ENCODE measurements at places on chromosomes 7 and 10.

- no peak for DNase-seq
These were observed 37.7 kb upstream of the IKZF1 start for GRCh38 chr7:50266635-50267386.

- no peak for DNase-seq
These were observed 63.0 kb downstream of the PIP4K2A start for GRCh38 chr10:22651276-22651980.

DNA sequence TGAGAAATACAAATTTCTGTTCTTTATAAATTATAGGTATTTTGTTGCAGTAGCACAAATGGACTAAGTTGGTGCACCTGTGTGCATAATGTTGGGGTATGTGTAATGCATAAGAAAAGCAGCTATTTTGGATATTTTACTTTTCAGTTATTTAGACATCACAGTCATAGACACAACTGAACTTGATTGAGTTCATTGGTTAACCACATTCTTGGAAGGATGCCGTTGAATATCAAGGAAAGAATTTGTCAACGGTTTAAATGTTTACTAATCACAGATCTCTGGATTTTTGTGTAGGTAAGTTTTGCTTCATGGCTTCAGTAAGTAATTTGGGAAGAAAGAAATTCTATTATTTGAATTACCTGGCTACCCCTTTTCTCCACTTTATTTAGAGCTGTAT lies 4.1 kb downstream of the OTUD1 start:
- no peak for DNase-seq

GRCh38 chr7:5382281-5382892 lies 41.2 kb downstream of the TNRC18 start:
- peak; percentile 68 for DNase-seq

DNA sequence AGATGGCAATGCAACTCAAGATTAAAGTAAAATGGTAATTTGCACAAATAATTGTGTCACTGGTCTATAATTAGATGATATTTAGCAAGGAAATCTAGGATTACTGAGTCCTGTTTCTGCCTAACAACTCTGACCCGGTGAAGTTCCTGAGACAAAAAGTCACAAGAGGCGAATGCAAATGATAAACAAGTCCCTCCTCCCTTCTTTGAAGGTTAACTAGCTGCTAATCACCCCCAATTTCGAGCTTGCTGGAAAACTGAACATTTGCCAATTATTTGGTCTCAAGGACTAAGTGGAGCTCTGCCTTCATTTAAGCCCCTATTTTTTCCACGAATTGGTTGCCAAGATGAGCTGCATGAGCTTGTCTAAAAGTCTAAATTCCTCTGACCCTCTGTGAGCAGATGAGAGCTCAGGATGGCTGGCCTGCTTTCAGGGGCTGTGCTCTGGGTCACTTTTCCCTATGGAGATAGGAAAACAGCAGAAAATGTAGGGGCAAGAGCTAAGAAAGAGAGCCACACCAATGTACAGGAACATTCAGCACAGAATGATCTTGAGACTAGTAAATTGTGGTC lies 127.3 kb downstream of the MBL2 start:
- no peak for DNase-seq

- DNase-seq, result no peak
These were observed 41.4 kb downstream of the LRRC20 start for GRCh38 chr10:70341016-70341415.

- no peak for DNase-seq
These were observed 990.3 kb upstream of the ZNF722 start for GRCh38 chr7:63008366-63008765.

DNA sequence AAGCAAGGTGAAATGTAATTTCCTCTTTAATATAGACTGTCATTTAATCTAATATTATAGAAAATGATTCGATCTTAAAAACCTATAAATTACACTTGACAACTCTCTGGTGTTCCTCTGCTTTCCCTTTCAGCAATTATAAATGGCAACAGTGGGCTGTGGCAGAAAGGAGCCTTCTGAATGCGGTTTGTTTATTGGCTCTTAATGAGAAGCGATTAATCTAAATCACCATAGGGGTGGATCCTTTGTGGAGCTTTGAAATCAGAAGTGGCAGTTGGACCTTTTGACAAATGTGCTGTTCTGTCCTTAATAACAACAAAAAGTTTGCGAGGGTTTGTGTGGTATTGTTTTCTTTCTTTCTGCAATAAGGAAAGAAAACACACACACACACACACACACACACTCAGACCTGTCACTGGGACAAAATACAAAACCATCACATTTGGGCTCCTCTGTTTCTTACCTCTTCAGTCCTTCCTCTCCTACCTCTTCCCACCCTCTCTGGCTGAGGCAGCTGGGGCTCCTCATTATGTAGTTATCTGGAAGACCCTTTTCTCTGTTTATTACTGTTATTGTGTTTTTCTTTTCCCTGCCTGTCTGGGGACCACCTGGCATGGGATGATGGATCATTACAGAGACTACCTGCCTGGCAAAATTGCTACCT lies 316.2 kb downstream of the SORCS3 start:
- DNase-seq, result no peak

DNA sequence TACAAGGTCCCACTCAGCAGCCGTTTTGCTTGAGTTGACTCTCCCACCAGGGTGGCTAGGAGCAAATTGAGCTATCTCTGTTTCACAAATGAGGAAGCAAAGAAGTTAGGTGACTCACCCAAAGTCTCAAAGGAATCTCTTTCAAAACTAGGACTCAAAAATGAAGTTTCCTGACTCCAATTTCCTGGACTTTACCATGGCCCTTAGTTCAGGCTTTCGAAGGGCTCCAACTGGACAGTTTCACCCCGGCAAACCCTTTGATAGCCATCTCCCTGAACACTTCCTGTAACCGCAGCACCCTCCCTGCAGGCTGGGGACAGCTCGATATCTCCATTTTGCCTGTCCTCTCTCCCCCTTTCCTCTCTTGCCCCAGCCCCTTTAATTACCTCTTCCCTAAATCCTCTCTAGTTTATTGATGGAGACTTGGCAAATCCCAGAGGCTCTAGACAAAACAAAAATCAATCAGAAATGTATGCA lies 4.7 kb upstream of the AFAP1L2 start:
- no peak for DNase-seq

GRCh38 chr7:139691253-139691781 lies 86.5 kb downstream of the HIPK2 start:
- DNase-seq, result no peak

DNA sequence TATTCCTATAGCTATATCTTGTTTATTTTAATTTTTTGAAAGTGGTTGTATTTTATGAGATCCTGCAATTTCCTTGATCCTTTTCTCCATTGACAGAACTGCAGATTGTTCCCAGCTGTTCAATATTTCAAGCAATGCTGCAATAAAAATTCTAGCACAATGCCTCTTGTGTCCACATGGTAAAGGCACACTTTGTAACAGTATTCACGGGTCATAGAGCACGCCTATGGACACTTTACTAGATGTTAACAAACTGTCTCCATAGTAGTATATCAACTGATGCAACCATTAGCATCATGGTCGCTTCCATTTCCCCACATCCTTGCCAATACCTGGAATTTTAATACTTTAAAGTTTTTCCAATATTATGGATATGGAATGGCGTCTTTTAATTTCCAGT lies 123.9 kb upstream of the FZD8 start:
- DNase-seq, result no peak

DNA sequence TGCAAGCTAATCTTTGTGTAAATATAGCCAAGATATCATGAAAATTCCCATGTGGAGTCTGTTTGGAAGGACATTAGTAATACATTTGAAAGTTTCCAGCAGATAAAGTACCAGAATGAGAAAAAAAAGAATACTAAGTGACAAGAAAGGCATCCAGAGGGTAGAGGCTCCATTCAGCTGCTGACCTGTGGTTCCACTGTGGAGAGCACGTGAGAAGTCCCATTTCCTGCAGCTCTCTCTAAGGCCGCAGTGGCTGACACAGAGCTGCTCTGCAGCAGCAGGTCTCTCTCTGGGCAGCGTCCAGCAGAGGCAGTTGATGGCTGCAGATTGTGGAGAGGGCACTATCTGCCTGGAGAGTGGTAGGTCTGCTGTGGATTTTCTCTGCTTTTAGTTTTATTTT lies 100.1 kb upstream of the TMEM72 start:
- no peak for DNase-seq

- no peak for DNase-seq
These were observed 158.0 kb upstream of the RHEB start for GRCh38 chr7:151677581-151678226.

DNA sequence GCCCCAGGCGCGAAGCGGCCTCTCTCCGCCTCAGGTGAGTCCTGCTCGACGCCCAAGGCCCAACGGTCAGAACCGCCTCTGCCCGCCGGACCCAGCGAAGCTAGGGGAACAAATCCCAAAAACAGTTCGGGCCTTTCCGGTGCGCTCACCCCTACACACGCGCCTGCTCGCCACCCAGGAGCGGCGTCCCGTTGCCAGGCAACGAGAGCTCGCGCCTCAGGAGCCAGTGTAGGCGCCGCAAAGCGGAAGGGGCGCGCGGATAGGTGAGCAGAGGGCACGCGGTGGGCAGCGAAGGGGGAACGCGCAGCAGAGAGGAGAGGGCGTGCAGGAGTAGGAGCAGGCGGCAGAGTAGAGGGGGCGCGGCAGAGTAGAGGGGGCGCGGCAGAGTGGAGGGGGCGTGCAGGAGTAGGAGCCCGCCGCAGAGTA lies at the start of the genes DYDC1 and DYDC2:
Gene DYDC1, minus strand, starts transcription at position 193 of the 426 bp plus-strand sequence. CDS start 4,154 bp downstream, outside the sequence.
Gene DYDC2, plus strand, starts transcription at position 219 of the 426 bp plus-strand sequence. CDS start 5,663 bp downstream, outside the sequence.
- peak; percentile 88 for DNase-seq

DNA sequence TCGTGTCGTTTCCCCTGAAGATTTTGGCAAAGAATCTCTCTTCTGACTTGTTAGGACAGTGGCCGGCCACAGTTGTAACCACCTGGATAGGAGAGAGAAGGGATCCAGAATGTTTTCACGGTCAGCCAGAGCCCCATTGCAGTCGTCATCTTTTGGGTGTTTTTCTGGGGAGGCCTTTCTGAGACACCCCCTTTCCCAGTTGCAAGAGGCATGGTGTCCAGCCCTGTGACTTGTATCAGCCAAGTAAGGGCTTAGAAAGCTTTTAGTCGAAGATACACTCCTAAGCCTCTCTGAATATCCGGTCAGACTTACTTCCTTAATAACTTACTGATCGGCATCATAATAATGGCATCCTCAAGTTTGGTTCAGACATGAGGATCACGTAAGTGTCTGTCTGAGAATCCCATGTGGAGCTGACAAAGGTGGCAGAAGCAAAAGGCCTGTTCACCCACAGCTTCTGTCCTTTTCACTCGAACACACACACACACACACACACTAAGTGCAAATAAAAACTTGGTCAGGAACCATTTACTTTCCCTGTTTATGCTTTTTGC lies 435.7 kb upstream of the GALNT17 start:
- DNase-seq, result no peak

DNA sequence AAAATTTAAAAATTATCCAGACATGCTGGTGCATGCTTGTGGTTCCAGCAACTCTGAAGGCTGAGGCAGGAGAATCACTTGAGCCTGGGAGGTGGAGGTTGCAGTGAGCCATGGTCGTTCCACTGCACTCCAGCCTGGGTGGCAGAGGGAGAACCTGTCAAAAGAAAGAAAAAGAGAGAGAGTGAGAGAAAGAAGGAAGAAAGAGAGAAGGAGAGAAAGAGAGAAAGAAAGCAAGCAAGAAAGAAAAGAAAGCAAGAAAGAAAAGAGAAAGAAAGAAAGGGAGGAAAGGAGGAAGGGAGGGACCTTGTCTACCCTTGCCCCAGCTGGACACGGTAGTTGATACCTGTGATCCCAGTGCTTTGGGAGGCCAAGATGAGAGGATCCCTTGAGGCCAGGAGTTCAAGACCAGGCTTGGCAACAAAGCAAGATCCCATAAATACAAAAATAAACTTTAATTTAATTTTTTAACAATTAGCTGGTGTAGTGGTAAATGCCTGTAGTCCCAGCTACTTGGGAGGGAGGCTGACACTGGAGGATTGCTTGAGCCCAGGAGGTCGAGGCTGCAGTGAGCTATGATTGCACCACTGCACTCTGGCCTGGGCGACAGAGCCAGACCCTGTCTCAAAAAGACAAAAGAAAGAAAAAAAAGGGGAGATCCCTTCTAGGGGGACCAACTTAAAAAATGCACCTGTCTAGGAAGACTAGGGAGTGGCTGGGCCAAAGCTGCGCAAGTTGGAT lies 9.2 kb downstream of the NYAP1 start:
- DNase-seq, result no peak

DNA sequence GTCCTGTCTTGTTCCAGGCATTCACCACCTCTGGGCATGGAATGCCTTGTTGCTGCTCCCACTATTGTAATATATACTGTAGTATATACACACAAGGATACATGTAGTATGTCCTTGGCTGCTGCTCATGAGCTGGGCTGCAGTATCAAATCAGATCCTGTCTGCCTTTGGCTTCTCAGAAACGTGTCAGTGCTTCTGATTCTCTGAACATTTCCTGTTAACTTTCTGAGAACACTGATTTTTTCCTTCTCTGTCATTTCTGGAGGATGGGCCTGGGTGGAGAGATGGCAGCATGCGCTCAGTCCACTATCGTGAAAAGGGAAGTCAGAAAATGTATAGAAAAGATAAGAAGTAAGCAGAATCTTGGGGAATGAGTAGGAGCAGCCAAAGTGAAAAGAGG lies 12.2 kb downstream of the SFTPA2 start:
- DNase-seq, result no peak

DNA sequence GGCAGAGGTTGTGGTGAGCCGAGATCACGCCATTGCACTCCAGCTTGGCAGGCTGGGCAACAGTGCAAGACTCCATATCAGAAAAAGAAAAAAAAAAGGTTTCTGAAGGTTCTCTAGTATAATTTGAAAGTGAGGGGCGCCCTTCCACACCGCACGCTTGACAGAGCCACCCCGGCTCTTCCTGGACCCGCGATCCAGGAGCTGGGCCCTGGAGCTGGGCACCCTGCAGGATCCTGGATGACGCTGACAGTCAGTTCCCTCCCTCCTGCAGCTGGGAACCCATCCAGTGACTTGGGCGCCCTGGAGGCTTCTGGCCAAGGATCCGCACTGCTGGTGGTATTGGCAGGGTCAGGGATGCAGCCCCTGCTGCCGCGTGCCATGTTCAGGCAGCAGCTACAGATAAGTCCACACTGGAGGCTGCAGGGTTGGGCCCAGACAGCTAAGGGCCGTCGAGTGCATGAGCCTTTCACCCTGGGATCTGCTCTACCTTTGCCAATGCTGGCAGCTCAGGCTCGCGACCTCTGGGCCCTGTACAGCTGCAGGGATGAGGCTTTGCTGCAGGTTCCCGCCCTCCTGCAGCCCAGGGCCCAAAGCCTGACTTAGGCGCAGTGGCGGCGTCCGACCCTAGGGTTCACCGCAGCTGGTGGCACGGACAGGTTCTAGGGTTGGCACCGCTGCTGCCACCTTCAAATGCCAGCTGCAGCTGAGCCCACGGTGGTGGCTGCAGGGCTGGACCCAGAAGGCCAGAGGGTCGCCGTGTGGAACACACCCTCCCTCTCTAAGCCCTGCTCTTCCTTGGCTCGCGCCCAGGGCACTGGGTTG lies 110.2 kb downstream of the OR13A1 start:
- DNase-seq, result no peak

DNA sequence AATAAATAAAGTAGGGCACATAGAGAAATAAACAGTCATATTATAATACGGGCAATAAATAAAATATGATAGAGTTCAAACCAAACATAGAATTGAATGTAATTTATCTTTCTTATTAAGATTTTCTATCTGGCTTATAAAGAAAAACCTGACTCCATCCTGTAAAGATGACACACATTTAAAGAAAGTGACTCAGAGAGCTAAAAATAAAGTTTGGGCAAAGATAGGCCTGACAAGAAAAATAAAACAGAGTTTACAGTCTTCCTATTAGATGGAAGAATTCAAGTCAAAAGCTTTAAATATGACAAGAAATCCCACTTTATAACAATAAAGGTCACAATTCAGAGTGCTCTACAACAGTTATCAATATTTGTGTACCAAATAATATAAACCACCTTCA lies 580.6 kb downstream of the PHTF2 start:
- DNase-seq, result no peak

All from WTC11 (cell line).